ENCODE measurements at places on chromosomes 3 and 15.

- no peak for DNase-seq
These were observed 77.0 kb downstream of the ITGA11 start for GRCh38 chr15:68354923-68355322.

DNA sequence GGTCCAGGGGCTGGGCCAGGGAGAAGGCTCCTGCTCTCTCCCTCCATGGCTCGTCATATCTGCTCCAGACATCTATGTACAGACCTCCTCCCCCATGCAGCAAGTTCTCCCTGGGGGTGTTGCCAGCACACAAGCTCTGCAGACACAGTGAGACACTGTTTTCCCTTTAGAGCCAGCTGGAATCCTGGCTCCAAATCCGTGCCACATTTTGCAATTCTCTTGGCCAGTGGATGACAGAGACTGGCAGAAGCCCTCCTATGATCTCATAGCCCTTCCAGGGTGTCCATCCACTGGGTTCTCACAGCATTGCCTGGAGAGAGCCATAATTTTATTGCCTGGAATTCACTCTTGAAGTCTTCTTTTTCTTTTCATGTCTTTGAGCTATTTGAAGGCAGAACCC is 203.9 kb downstream of the TLE3 start:
- DNase-seq: no peak

- DNase-seq: no peak
These were observed 8.1 kb downstream of the SLC33A1 start for GRCh38 chr3:155846119-155846518.

DNA sequence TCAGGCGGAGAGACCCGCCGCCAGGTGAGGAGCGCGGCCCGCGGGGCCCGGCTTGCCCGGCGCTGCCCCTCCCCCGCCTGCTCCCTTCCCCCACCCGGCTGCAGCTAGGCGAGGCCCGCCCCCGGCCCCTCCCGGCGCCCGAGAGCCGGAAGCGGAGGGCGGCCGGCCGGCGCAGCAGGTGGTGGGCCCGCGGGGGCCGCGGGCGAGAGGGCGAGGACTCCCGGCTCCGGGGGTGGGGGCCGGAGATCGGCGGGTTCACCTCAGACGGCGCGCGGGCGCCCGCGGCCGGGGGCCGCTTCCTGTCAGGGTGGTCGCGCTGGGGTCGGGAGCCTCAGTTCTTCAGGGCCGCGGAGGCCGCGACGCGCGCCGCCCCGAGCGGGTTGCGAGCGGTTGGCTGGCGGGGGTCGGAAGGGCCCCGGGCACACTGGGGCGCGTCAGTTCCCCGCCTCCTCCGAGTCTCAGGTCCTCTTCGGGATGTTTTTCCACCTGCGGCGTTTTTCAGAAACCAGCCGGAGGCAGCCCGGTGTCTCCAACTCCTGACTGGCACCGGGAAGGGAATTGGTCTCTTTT is 395 bp downstream of the ZFAND6 start:
- DNase-seq: peak; percentile 5

DNA sequence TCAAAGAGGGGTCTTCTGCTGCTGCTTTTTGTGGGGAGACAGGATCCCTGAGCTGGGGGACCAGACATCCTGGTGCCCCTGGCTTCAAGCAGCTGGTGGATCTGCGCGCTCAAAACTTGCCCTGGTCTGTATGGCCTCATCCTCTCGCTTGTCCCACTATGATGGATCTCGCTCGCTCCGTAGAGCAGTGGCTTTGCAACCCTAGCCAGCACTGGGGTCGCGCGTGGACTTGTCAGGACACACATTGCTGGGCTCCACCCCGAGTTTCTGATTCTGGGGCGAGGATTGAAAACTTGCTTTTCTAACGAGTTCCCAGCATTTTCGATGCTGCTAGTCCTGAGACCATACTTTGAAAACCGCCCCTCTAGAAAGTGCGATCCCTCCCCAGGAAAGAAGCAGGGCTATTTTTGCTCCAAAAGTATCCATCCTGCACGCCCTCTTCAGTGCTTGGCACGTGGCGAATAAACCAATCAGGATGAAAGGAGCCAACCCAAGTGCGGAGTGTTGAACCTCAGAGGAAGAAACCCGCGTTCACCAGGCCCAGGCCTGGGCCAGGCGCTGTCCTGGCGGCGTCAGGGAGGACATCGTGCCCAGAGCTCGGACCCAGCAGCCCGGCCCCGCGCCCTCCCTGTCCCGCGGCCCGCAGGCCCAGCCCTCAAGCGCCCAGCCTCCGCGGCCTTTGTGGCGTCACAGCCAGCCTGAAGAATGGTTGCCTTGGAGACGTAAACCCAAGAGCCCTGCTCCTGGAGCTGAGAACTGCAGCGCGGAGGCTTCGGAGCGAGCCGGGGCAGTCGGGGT is at the start of gene CFAP100:
TSS of gene CFAP100 (plus strand) at position 731 of the 798 bp plus-strand sequence. CDS start 1,092 bp downstream, outside the sequence.
- no peak for DNase-seq

GRCh38 chr3:99714146-99714545 is 75.8 kb downstream of the COL8A1 start:
- no peak for DNase-seq

DNA sequence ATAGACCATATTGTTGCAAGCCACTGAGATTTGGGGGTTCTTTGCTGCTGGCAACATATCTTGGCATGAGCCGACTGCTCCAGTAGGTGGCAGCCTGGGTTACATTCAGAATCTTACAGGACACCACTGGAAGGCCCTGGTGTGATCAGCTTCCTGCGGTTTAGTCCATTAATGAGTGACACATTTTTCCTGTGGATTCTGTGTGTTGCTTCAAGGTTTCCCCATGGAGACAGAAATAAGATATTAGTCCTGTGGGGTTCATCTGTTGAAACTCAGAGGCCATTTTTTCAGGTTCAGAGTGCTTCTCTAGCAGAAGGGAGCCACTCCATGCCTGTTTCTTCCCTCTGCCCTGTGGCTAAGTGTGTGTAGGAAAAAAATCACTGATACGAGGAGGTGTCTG is 116.2 kb downstream of the MFSD1 start:
- no peak for DNase-seq

DNA sequence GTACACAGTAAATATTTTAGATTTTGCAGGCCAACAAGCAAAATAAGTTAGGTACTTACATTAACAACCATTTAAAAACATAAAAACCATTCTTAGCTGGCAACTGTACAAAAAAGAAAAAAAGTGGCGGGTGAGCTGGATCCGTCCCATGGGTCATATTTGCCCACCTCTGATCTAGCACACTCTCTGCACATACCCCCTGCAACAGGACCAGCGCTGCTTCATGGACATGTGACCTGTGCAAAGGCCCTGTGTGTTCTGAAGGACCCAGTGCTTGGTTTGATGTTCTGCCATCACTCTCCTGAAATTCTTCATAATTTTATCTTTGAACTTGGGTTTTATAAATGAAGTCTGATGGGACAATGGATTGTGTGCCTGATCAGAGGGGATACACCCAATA is 72.5 kb upstream of the ACAN start:
- DNase-seq: no peak

GRCh38 chr15:42608110-42608531 is 32.7 kb downstream of the STARD9 start:
- no peak for DNase-seq

DNA sequence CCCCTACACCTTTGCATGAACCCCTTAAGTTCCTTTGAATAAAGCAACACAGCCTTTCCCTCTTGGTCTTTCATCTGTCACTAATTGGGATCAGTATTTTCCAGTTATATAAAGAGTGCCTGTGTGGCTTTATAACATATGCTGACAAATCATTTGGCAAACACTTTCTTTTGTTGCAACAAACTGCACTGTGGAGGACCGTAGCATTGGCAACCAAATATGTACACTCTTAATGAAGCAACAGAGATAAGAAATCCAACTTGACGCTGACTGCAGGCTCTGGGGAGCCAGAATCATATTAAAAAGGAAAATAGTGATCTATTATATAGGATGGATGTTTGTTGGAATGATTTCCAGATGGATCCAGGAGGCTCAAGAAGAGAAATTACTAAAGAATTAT is 120.1 kb upstream of the PRICKLE2 start:
- no peak for DNase-seq
